Osteocyte (in vitro differentiated cells): ENCODE measurements at places on chromosomes 6 and 20. TPM values are rescaled to one million over a fixed set of nuclear protein-coding genes. Genes with fewer than 3 reads are reported as not detected.

The TFAP2C gene
- total RNA-seq: 92.9 and 97.8 TPM in 2 replicates

DNA sequence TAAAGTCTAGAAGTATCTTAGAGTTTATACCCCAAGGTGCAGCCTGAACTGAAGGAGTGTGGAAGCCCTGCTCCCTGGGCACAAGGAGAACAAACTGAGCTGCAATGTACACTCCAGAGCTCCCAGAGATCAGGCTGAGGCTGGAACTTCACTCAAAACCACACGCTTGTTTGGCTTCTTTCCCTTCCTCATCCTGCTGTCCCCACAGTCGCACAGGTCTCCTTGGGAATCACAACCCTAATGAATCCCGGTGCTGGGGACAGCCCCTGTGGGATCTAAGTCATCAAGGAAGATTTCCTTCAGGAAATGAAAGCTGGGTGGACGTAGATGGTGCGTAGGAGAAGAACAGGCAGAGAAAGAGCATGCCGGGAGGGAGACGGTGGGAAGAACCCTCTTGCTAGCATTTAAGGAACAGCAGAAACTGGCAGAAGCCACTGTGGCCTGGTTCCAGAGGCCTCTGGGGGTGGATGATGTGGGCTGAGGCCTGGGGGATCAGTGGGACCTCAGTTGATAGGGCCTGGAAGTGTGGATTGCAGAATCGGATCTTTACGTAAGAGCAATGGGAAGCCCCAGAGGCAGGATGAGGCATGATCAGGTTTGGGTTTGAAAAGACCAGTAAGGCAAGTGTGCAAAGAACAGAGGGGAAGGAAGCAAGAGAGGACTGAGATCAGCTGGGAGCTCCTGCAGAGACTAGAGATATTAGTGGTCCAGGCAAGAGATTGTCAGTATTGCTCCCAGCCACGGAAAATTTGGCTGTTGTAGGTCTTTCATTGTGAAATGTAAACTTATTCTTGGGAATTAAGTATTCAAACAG is 21.4 kb downstream of the CYP24A1 start:
- H3K4me1 ChIP-seq: no peaks in the 10 kb centered on the region
- H3K4me3 ChIP-seq: no peak overlapping the region
- H3K27ac ChIP-seq: no peak overlapping the region
- DNase-seq: no peak
- peaks cover 23% of the 10 kb centered on the region for H3K27me3 ChIP-seq

DNA sequence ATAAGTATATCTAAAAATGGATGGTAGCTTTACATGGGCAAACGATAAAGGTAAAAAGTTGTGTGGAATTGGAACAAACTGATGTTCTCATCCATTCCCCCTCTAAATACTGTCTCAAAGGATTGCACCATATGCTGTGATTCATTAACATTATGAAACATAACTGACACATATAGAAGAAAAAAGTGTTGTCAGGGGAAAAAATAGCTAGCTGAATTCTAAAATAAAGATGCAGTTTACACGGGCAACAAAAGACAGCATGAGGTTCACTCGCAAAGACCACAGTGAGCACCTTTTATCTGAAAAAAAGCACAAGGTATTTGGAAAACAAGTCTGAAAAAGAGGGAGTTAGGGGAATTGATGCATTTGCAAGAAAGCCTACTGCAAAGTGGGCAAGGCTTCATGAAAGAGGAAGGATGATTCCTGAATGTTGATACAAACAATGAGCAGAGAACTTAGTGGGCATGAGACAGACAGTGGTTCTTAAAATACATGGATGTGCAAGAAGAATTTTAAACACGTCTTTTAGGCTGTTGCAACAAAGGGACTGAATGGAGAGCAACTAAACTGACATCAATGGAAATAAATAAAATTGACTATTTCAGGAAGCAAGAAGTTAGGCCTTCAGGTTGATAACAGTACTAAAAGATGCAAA is 280.9 kb downstream of the KIF16B start:
- no peak overlapping the region for H3K4me3 ChIP-seq
- no peak overlapping the region for H3K27ac ChIP-seq
- no peaks in the 10 kb centered on the region for H3K27me3 ChIP-seq
- no peaks in the 10 kb centered on the region for H3K4me1 ChIP-seq
- H3K36me3 ChIP-seq: no peaks in the 10 kb centered on the region
- DNase-seq: no peak

DNA sequence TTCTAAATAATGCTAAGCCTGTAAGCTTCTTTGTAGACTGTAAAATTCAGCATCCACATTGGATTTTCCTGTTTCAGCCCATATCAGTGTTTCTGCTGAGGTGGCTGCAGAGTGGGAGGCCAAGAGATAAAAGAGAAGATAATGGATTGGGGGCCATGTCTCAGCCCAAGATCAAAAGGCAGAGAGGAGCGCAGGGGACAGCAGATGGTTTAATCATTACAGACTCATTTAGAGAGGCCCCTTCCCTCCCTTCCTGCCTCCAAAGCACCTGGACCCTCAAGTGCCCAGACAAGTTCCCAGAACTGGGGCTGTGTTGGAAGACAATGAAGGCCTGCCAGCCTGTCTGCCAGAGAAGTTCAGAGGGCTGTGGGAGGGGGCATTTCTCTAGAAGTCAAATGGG is 20.4 kb upstream of the CTNNBL1 start:
- H3K27ac ChIP-seq: no peak overlapping the region
- no peak overlapping the region for H3K4me3 ChIP-seq
- H3K4me1 ChIP-seq: peaks cover 17% of the 10 kb centered on the region
- peaks cover 82% of the 10 kb centered on the region for H3K27me3 ChIP-seq

The SCAF8 gene
- total RNA-seq: 46.1 and 46.6 TPM in 2 replicates

- no peak overlapping the region for H3K27ac ChIP-seq
- H3K4me1 ChIP-seq: no peaks in the 10 kb centered on the region
- no peaks in the 10 kb centered on the region for H3K36me3 ChIP-seq
- no peak overlapping the region for H3K4me3 ChIP-seq
- H3K27me3 ChIP-seq: peaks cover 25% of the 10 kb centered on the region
Measured at GRCh38 chr20:10137533-10137932, 81.1 kb upstream of the SNAP25 start.

- H3K4me3 ChIP-seq: peak overlapping the region; percentile 86
- peaks cover 2% of the 10 kb centered on the region for H3K27me3 ChIP-seq
- H3K36me3 ChIP-seq: peaks cover 21% of the 10 kb centered on the region
Measured at GRCh38 chr6:39114388-39114703, 640 bp downstream of the SAYSD1 start.

- peak overlapping the region; percentile 1 for H3K27ac ChIP-seq
- no peak for DNase-seq
- no peak overlapping the region for H3K4me3 ChIP-seq
- no peaks in the 10 kb centered on the region for H3K36me3 ChIP-seq
- H3K4me1 ChIP-seq: peaks cover 18% of the 10 kb centered on the region
Measured at GRCh38 chr6:114389111-114389510, 46.3 kb upstream of the HS3ST5 start.

The SRSF12 gene
- 3.7 TPM in 2 replicates for total RNA-seq

The RAD21L1 gene
- total RNA-seq: not detected in 2 replicates

The SLC35D3 gene
- not detected in 2 replicates for total RNA-seq

DNA sequence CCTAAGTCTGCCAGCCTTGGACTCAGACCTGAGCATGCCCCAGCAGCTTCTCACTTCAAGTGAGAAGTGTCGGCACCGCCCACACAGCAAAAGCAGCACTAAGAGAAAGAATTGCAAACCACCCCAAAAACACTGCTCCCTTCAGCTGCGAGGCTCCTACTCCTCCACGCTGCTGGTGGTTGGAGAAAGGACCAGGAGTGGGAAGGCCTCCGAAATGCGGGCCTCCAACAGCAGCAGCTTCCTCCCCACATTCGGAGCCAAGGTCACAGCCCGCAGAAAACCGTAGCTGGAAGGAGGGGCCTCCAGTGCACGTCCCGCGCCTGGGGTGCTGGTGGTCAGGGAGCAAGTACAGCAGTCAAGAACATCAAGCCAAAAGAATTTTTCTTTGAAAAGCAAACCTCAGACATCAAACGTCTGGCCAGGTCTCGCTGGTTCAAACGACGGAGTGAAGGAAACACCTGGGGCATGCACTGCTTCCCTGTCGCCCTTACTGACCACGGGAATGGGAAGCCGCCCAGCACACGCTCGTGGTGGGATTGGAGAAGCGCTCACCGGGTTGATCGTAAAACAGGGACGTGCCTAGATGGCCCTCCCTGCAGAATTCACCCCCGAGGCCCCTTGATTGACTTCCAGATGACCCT is 185.6 kb upstream of the CST7 start:
- no peaks in the 10 kb centered on the region for H3K36me3 ChIP-seq
- H3K27me3 ChIP-seq: peaks cover 12% of the 10 kb centered on the region
- H3K27ac ChIP-seq: no peak overlapping the region

The CLPSL1 gene
- not detected in 2 replicates for total RNA-seq

GRCh38 chr6:73624896-73625295 is 28.9 kb downstream of the SLC17A5 start:
- no peak for DNase-seq
- H3K27me3 ChIP-seq: no peaks in the 10 kb centered on the region
- no peak overlapping the region for H3K4me3 ChIP-seq

The SERINC1 gene
- total RNA-seq: 209 and 215 TPM in 2 replicates

DNA sequence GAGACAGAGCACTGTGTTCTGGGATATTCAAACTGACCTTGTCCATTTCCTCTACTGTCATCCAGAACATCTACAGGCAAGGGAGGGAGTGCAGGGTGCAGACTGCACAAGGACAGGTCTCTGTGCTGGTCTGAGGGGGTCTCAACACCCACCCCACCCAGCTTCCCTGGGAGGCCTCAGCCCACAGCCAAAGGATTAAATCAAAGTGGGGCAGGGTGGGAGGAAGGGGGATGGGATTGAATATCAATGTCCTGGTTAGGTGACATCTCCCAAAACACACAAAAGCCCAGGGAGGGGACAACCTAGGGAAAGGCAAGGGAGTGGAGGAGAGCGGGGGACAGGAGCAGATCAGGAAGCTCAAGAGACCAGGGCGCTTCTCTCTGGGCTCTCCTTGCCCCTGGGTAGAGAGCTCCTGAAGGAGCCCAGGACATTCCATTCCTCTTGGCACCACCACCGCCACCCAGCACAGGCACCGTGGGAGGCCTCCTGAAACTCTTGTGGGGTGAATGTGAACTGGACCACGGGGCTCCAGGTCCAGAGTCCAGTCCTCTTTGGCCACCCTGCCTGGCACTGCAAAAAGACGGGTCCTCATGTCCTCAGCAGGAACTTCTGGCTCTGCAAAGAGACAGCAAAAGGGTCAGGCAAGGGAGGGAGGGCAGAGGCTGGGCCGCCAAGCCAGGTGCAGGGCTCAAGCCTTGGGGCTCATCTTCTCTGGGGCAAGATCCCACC is 73.9 kb downstream of the JPH2 start:
- DNase-seq: no peak
- H3K4me3 ChIP-seq: no peak overlapping the region
- H3K36me3 ChIP-seq: no peaks in the 10 kb centered on the region
- H3K27ac ChIP-seq: peak overlapping the region; percentile 65

GRCh38 chr6:22146931-22147701 is 149.7 kb downstream of the PRL start:
- H3K27ac ChIP-seq: peak overlapping the region; percentile 88
- peaks cover 2% of the 10 kb centered on the region for H3K27me3 ChIP-seq
- H3K4me3 ChIP-seq: no peak overlapping the region
- no peaks in the 10 kb centered on the region for H3K36me3 ChIP-seq
- no peak for DNase-seq

DNA sequence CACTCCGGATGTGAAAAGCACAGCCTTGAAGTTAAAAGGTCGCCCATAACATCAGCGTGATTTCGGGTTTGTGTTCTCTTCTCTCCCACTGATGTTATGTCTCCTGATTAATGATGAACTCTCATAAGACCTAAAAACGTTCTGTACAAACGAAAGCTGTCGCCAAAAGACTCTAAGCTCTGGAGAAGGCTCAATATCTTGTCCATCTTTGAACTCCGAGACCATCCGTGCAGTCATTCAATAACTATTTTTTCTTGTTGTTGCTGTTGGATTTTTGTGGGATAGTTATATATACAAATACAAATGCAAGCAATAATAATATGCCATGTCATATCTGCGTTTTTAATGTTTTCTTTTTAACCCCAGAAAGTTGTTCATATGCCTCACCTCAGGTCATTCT is 291.8 kb upstream of the MARCKS start:
- H3K27ac ChIP-seq: peak overlapping the region; percentile 98
- DNase-seq: no peak
- peak overlapping the region; percentile 72 for H3K4me3 ChIP-seq
- no peaks in the 10 kb centered on the region for H3K27me3 ChIP-seq
- peaks cover 60% of the 10 kb centered on the region for H3K4me1 ChIP-seq
- H3K36me3 ChIP-seq: peaks cover 2% of the 10 kb centered on the region

DNA sequence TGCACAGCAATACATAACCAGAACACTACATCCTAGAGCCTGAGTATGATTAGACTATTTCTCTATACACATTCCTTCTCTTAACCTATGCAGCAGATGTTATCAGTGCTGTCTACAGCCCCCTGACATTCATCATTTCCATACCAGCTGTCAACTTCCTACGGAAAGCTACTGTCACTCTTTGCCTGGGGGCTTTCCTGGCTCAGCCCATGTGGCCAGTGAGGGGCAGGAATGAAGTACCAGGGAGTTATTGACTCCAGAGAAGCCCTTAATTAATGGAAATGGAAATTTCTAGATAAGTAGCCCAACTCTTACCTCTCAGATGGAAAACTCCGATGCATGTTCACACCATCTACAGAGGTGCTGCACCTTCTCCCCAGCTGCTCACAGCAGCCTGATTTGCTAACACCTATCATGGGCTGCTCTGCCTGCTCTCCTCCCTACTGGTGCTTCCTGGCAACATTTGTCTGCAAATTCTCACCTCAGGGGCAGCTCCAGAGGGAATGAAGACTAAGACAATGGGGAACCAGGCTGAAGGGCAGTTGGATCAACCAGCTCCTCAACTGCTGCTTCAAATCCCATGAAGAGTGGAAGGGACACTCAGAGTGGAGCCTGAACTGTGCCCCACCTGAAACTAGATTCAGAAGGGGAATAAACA is 59.6 kb downstream of the LINC00237 start:
- H3K4me3 ChIP-seq: no peak overlapping the region
- H3K27me3 ChIP-seq: no peaks in the 10 kb centered on the region
- no peak overlapping the region for H3K27ac ChIP-seq
- no peaks in the 10 kb centered on the region for H3K36me3 ChIP-seq
- peak; percentile 38 for DNase-seq

- H3K27me3 ChIP-seq: no peaks in the 10 kb centered on the region
- peaks cover 8% of the 10 kb centered on the region for H3K36me3 ChIP-seq
- DNase-seq: no peak
- H3K4me1 ChIP-seq: peaks cover 67% of the 10 kb centered on the region
- peak overlapping the region; percentile 23 for H3K27ac ChIP-seq
Measured at GRCh38 chr20:44586289-44586911, 4.0 kb downstream of the PKIG start.

- H3K4me1 ChIP-seq: peaks cover 1% of the 10 kb centered on the region
- DNase-seq: peak; percentile 92
- H3K4me3 ChIP-seq: no peak overlapping the region
- peaks cover 31% of the 10 kb centered on the region for H3K27me3 ChIP-seq
- no peak overlapping the region for H3K27ac ChIP-seq
Measured at GRCh38 chr6:13336553-13336952, 8.2 kb upstream of the TBC1D7 start.

DNA sequence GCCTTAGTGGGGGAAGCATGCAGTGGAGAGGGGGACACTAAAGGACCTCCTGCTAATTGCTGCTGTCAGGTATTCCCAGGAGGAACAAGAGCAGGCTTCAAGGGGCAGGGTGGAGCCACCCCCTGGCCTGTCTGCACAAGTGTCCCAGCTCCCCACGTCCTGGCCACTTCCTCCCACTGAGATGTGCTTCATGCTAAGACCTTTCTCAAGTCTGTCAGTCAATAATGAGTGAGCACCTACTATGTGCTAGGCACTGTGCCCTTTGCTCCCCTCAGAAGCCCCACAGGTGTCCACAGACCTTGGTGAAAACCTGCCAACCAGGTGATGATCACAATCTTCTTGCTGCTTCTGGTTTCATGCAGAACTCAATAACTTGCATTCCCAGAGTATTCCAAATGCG is 147.9 kb downstream of the UNC5CL start:
- DNase-seq: no peak
- H3K4me1 ChIP-seq: peaks cover 2% of the 10 kb centered on the region
- H3K27ac ChIP-seq: no peak overlapping the region
- H3K36me3 ChIP-seq: no peaks in the 10 kb centered on the region
